ENCODE measurements at places on chromosomes 4 and X. TPM values are rescaled to one million over a fixed set of nuclear protein-coding genes. Genes with fewer than 3 reads are reported as not detected.

The CXCL11 gene
- polyA plus RNA-seq, result not detected

The RAB9B gene
- 6.8 TPM for polyA plus RNA-seq

DNA sequence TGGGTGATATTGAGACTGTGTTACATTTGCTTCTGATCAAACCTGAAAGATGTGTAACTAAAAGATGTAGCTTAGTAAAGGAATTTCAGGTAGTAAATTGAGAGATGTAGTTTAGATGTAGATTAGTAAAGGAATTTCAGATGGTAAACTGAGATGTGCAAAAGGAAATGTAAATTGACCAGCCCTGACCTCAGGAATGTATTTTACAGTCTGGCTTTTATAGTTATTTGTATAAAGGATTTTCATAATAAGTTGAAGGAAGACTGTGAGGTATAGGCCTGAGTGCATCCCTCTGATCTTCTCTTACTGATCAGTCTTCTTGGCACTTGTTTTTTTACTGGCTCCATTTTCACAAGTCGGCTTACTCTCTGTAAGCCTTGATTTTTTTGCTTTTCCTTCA, 3.2 kb downstream of the KLHL2 start:
- DNase-seq, result no peak

The SULT1E1 gene
- not detected for polyA plus RNA-seq

DNA sequence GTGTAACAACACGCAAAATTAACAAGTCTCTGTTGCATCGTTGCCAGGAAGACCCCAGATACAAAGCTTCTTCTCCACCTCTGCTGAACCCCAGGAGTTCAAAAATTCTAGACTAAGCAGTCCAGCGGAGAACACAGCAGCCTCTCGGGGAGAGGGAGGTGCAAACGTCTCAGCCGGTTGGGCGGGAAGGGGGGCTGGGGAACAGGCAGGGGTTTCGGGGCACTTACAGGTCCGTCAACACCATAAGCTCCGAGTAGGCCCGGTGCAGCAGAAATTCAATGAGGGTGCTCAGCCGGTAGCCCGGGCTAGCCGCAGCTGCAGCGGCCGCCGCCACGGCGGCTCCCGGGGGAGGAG, 394 bp downstream of the MED14 start:
- no peak for DNase-seq

The GNRHR gene
- polyA plus RNA-seq, result not detected

The ACE2 gene
- 5.0 TPM for polyA plus RNA-seq

The PABPC1L2B gene
- not detected for polyA plus RNA-seq

GRCh38 chr4:109025471-109026076, 262.7 kb upstream of the ETNPPL start:
- DNase-seq, result no peak

The FRMPD3 gene
- polyA plus RNA-seq, result 0.04 TPM

DNA sequence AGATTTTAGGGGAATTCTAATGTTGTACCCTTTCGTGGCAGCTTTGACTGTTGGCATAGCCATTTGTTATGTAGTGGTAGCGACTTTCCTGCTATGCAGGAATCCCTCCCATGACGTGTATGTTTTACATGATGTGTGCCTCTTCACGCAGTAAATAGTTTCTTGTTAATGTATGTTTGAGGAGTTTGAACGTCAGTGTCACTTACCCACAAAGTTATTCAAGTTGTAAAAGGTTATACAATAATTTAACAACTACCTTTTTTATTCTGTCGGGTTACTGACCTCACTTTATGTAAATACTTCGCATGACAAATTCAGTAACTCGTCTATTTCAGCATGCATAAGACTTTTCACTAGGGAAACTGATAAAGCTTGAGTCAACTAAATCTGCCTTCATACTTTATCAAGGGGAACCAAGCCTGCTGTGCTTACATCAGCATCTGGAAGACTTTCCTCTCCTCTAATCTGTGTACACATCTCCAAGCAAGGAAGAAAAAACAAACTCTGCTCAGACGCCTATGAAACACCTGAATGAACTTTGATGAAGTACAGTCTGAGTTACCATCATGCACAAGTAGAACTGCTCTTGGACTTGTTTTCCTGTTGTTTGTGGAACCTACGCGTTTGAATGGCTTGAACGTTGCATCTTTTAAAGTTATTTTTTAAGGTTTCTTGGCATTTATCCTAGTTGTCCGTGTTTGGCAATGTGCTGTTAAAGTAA, 61.2 kb downstream of the SLC9A6 start:
- no peak for DNase-seq

The ZXDB gene
- polyA plus RNA-seq, result 4.0 TPM

DNA sequence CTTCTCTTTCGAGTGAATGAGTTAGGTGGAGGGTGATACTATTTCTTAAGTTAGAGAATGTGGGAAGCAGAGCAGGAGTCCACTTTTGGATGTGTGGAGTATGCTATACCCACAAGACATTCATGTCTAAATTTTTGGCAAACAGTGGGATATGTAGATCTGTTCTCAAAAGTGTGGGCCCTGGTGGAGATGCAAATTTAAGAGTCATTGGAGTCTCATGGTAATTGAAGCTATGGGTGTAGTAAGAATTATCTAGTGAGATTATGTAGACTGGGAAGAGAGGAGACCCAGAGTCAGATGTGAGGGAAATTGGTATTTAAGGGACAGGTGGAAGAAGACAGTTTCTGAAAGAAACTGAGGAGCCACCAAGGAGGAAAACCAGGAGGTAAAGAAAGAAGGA, 7.0 kb downstream of the CEP135 start:
- no peak for DNase-seq

Data from heart left ventricle (tissue), 16 donors.